ENCODE measurements at places on chromosomes 16 and 17.

DNA sequence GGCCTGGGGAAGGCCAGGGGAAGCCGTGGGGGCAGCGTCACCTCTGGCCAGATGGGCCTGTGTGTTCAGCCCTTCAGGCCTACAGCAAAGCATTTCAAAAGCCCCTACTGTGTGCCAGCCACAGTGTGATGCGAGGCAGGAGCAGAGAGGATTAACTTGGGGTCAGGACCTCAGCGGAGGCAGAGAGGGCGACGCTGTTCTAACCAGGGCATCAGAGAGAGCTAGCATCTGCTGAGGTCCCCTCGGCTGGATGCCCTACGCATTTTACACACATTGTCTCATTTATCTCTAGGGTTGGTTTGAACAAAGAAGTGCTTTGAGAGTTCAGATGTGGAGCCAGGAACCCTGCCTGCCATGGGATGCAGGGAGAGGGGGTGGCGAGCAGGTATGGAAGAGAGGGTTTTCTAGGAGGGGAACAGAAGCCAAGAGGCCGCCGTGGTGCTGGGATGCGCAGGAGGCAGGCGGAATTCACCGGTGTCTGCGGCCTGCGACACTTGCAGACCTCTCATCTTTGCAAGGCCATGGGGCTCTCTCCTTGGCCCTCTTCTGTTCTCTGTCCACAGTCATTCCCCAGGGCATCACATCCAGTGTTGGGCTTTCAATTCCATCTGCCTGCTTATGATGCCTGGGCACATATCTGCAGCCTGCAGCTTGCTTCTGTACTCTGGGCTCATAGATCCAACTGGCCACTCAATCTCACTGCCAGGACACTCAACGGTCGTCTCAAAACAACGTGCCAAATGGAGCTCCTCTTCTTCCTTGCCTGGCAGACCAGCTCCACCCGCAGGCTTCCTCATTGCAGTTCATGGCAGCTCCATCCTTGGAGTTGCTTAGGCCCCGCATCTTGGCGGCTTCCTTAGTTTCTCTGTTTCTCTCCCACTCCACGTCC is 8.1 kb upstream of the NKD1 start:
- H3K36me3 ChIP-seq = no peaks in the 10 kb centered on the region
- no peak for DNase-seq
- no peaks in the 10 kb centered on the region for H3K4me1 ChIP-seq
- no peak overlapping the region for H3K4me3 ChIP-seq
- peaks cover 65% of the 10 kb centered on the region for H3K27me3 ChIP-seq

- no peaks in the 10 kb centered on the region for H3K4me1 ChIP-seq
- no peaks in the 10 kb centered on the region for H3K36me3 ChIP-seq
- H3K4me3 ChIP-seq = no peak overlapping the region
Observed at GRCh38 chr17:69428252-69428980, 13.9 kb downstream of the MAP2K6 start.

GRCh38 chr16:3282103-3282729 is 1.1 kb upstream of the ZNF263 start:
- peak overlapping the region; percentile 96 for H3K27ac ChIP-seq
- H3K4me3 ChIP-seq = peak overlapping the region; percentile 90
- DNase-seq = no peak
- no peaks in the 10 kb centered on the region for H3K27me3 ChIP-seq
- H3K36me3 ChIP-seq = peaks cover 35% of the 10 kb centered on the region
- peaks cover 40% of the 10 kb centered on the region for H3K4me1 ChIP-seq

GRCh38 chr17:49209061-49209571 is 1.3 kb downstream of the GNGT2 start:
- peaks cover 52% of the 10 kb centered on the region for H3K4me1 ChIP-seq
- 0 out of 2 replicates have a peak, but pooled peaks cover 3% of the 10 kb centered on the region for H3K36me3 ChIP-seq
- peak overlapping the region; percentile 66 for H3K4me3 ChIP-seq

- H3K27me3 ChIP-seq = no peaks in the 10 kb centered on the region
- H3K27ac ChIP-seq = no peak overlapping the region
- no peak overlapping the region for H3K4me3 ChIP-seq
- no peak for DNase-seq
Observed at GRCh38 chr17:39222866-39223834, 2.6 kb downstream of the STAC2 start.

GRCh38 chr16:296806-297510 is 14.0 kb downstream of the PDIA2 start:
- peaks cover 52% of the 10 kb centered on the region for H3K36me3 ChIP-seq
- H3K4me3 ChIP-seq = no peak overlapping the region

DNA sequence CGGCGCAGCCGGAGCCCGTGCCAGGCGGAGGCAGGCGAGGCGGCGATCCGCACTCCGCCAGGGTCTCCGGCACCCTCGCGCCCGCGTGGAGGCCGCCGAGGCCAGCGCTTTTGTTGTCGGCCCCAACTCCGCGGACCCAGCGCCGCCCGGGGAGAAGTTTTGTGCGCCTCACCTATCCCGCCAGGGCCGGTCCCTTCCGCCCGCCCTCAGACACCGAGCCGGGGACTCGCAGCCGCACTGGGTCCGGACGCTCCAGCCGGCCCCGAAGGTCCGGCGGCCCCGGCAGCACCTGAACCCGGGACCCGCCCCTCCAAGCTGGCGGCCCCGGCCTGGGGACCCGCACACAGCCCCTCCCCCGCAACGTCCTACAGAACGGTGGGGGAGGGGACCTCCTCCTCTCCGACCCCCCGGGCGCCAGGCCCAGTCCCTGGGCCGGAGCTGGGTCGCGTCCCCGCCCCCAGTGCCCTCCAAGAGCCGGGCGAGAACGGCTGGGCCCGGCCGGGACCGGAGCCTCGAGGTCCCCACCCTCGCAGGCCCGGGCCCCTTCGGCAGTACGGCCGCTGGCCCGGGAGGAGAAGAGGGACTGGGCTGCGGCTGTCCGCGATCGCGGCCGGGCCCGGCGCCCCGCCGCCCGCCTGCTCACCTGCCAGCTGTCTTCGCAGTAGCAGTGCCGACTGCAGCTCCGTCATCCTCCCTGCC is 698 bp downstream of the UBE2G1 start:
- peaks cover 28% of the 10 kb centered on the region for H3K4me1 ChIP-seq
- H3K27me3 ChIP-seq = no peaks in the 10 kb centered on the region
- H3K36me3 ChIP-seq = peaks cover 26% of the 10 kb centered on the region
- H3K27ac ChIP-seq = peak overlapping the region; percentile 84
- peak; percentile 51 for DNase-seq

DNA sequence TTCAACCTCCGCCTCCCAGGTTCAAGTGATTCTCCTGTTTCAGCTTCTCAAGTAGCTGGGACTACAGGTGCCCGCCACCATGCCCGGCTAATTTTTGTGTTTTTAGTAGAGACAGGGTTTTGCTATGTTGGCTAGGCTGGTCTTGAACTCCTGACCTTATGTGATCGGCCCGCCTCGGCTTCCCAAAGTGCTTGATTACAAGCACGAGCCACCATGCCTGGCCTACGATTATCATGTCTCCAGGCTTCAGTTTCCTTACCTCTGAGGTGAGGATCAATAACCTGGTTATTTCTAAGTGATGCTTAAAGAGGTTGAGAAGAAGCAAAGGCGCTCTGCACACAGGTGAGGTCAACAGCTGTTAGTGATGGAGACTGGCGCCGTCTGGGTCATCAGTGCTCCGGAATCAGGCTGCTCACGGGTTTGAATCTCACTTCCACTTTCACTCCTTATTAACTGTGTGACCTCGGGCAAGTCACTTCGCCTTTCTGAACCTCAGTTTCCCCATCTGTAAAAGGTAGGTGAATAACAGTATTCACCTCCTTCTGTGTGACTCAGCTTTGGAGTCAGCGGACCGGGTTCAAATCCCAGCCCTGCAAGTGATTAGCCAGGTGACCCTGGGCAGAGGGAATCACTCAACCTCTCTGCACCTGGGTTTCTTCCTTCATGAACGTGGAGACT is 745 bp upstream of the ABCC1 start:
- peak overlapping the region; percentile 83 for H3K4me3 ChIP-seq
- H3K27me3 ChIP-seq = no peaks in the 10 kb centered on the region
- 0 out of 2 replicates have a peak, but pooled peaks cover 3% of the 10 kb centered on the region for H3K36me3 ChIP-seq
- peak overlapping the region; percentile 69 for H3K27ac ChIP-seq
- peaks cover 43% of the 10 kb centered on the region for H3K4me1 ChIP-seq
- DNase-seq = no peak
